ENCODE measurements at places on chromosomes 7 and 10.

- no peak for DNase-seq
These were observed 31.6 kb downstream of the SLIT1 start for GRCh38 chr10:97154162-97154561.

DNA sequence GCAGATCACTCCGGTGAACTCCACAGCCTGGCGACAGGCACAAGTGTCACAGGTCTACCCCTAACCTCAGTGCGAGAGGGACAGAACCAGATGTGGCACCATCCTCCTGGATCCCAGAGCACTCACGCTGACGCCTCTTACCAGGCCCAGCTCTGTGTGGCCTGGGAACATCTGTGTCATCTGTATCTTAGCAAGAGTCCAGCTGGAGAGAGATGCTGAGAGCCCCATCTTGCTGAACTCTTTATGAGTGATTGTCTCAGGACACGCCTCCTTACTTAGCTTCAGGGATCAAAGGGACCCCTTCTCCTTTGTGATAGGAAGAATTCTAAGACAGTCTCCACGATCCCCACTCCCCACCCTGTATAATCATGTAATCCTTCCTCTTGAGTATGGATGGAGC is 10.0 kb upstream of the PROSER2 start:
- no peak for DNase-seq

GRCh38 chr7:148483515-148484308 is 106.9 kb upstream of the C7orf33 start:
- no peak for DNase-seq

GRCh38 chr10:121818599-121818998 is 109.2 kb downstream of the ATE1 start:
- DNase-seq, result no peak

GRCh38 chr10:125679436-125679835 is 3.5 kb downstream of the TEX36 start:
- no peak for DNase-seq

DNA sequence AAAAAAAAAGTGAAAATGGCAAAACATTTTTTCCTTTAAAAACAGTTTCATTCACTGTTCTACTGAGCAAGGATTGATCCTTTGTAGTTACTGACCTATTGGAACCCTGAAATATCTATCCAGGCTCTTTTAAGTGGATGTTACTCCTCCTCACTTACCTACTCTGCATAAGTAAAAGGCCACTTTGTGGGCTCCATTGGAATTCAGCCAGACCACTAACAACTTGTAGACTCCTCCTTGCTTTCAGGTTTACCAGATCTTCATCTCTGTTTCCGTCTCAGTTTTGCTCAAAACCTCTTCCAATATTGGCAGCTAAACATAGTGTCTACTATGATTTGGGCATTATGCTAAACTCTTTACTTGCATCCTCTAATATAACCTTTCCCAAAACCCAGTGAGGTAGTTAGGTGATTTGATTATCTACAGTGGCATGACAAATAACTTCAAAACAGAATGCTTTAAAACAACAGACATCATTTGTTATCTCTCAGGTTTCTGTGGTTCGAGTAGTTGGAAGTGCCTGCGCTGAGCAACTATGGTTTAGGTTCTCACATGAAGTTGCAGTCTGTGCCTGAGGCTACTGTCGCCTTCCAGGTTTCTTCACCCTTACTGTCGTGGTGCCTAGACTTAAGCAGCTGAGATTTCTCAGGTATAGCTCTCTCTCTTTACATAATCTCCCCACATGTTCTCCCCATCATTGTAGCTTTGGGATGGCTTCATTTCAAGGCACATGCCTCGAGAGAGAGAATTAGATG is 698.2 kb downstream of the REEP3 start:
- no peak for DNase-seq

GRCh38 chr10:93813507-93814465 is 56.0 kb downstream of the LGI1 start:
- DNase-seq, result peak; percentile 44

DNA sequence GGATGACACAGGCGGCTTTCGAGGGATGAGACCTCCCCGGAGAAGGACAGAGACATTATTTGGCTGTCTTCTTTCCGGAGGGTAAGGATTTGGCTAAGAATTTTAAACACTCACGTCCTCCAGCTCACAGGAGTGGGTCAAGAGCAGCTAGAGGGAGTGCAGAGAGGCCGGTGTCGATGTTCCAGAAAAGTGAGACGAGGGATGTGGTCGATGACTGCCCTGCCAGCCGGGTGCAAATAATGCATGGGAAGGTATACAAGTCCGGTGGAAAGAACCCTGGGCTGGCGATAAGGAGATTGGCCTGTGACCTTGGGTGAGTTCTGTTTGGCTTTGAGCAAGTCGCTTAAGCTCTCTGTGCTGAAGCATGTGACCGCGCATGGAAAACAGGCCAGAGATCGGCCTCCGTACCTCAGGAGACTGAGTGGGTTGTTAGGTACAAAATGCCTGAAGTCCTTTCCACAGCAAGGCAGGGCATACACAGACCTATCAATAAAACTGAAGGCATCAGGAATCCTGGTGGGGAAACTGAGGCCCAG is 149.1 kb downstream of the UBE2H start:
- no peak for DNase-seq

DNA sequence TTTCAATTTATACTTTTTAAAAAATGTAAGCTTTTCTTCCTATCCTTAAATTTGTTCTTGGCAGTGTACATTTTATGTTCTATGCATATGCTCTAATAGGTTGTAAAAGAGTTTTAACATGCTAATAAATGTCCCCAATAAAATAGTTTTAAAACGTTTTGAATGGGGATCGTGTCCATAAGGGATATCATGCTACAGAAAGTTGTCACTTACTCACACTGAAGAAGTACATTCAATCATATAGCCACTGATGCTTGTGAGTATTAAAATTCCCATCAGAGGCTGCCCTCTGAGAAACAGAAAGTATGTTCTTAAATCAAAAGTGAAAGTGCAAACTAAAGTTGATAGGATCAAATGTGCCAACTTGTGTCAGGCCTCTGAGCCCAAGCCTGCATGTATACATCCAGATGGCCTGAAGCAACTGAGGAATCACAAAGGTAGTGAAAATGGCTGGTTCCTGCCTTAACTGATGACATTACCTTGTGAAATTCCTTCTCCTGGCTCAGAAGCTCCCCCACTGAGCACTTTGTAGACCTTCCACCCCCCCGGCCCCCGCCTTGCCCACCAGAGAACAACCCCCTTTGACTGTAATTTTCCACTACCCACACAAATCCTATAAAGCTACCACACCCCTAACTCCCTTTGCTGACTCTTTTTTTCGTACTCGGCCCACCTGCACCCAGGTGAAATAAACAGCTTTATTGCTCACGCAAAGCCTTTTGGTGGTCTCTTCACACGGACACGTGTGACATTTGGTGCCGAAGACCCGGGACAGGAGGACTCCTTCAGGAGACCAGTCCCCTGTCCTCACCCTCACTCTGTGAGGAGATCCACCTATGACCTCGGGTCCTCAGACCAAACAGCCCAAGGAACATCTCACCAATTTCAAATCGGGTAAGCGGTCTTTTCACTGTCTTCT is 877 bp upstream of the NOD1 start:
- DNase-seq, result peak; percentile 87

GRCh38 chr7:143299840-143300239 is 11.7 kb downstream of the CASP2 start:
- DNase-seq, result peak; percentile 61

- no peak for DNase-seq
These were observed 36.2 kb downstream of the ANXA8 start for GRCh38 chr10:47447705-47448104.

DNA sequence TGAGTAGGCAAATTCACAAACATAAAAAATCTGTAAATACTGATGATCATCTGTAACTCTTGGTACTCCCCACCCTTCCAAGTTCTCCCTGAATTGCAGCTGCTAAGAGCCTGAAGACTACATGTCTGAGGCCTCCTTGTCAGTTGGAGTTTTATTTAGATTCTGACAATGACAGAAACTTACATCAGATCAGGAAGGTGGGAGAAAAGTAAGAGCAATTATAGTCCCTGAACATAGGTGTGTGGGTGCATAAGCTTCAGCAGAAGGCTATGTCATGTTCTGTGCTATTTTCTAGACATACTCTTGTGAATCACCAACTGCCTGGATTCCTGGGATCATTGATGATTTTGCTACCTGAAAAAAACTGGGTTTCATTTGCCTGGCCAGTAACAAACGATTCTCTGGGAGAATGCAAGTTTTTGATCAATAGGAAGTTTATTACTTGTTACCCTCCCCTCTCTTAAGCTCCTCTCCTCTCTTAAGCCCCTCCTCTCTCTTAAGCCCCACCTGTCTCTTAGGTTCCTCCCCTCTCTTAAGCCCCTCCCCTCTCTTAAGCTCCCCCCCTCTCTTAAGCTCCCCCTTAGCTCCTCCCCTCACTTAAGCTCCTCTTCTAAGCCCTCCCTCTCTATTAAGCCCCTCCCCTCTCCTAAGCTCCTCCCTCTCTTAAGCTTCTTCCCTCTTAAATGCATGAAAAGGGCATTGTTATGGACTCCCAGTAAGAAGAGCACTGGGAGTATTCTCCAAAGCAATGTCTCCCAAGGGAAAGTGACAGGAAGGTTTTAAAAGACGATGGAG is 1183.4 kb upstream of the AUTS2 start:
- no peak for DNase-seq

- DNase-seq, result peak; percentile 37
These were observed 175.3 kb upstream of the RHEB start for GRCh38 chr7:151694828-151695580.

- no peak for DNase-seq
These were observed 70.3 kb upstream of the NMT2 start for GRCh38 chr10:15238555-15239335.

DNA sequence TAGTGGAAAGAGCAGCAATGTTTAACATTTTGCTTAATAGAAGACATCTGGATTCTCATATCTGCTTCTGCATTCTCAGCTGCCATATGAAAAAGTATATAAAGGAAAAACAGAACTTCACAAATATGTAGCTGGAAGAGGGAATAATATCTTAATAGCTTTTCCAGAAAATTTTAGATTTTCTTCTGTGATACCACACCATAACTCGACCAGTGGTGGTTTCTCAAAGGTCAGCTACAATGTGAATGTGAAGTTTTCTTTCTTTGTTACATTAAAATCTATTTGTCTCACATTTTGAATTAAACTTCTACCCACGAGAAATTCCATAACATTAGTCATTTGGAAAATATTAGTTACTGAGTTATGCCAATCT is 339.8 kb downstream of the PARD3 start:
- no peak for DNase-seq

- no peak for DNase-seq
These were observed 73.0 kb upstream of the BMPER start for GRCh38 chr7:33832271-33832721.

- no peak for DNase-seq
These were observed 65.3 kb downstream of the EBF3 start for GRCh38 chr10:129898706-129899268.

DNA sequence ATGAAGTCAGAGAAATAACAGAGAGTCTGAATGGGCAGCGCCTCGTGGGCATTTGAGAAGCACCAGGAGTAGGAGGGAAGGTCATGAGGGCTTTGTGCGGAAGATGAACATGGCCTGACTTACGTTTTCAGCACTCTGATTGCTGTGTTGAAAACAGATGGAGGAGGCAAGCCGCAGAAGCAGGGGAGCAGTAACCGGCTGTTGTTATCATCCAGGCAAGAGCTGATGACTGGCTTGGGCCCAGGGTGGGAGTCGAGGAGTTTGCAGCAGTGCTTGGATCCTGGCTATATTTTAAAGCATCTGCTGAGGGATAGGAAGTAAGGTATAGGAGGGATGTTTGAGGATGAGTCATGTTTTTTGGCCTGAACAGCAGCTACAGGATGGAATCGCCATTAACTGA is 12.7 kb upstream of the PDLIM1 start:
- no peak for DNase-seq

- DNase-seq, result no peak
These were observed 9.8 kb downstream of the DNAJB12 start for GRCh38 chr10:72344932-72345331.

GRCh38 chr10:79331709-79332108 is 15.6 kb upstream of the PPIF start:
- DNase-seq, result peak; percentile 93

DNA sequence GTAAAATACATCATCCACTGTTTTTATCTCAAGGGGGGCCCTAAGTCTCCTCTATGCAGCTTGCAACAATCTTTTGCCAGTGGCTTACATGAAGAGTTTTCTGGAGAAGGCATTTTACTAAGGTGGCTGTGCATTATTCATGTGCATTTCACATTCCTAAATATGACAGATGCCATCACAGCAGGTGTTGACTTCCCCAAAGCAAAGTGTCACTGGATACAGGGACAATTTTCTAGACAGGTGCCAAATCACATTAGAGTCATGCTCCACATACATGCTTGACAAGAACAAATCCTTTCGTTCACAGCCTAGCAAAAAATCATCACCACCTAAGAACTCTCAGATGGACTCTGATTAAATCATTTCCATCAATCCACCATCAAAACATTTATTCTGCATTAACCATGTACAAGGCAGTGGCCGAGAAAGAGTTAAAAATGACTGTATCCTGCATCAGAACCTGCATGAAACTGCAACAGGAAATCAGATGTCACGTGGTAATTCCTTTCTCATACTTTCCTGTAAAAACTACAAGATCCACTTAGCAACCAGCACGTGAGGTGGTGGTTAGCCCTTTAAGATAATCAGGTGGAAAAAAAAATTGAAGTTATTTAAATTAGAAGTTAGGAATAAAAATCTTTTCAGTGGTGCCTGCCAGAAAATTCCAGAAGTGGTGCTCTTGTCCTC is 88.2 kb upstream of the AFAP1L2 start:
- DNase-seq, result peak; percentile 83

- no peak for DNase-seq
These were observed 162.4 kb downstream of the ARID5B start for GRCh38 chr10:62063795-62064472.

DNA sequence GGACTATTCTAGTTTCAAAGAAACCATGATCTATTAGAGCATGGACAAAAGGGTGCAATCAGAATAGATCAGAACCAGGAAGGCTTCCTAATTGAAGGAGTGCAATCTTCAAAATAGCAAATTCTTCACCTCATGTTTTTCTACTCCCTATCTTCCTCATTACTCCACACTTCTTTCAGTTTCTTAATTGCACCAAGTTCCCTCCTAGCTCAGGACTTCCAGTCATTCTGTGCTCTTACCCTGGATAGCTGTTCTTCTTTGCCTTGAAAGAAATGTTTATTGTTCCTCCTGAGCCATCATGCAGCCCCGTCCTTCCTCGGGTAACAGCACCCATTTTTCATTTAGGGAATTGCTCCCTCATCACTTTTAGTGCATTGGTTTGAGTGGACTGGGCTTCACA is 23.1 kb downstream of the TRPV5 start:
- no peak for DNase-seq

- DNase-seq, result no peak
These were observed 59.8 kb upstream of the CYP2C9 start for GRCh38 chr10:94878649-94879048.

DNA sequence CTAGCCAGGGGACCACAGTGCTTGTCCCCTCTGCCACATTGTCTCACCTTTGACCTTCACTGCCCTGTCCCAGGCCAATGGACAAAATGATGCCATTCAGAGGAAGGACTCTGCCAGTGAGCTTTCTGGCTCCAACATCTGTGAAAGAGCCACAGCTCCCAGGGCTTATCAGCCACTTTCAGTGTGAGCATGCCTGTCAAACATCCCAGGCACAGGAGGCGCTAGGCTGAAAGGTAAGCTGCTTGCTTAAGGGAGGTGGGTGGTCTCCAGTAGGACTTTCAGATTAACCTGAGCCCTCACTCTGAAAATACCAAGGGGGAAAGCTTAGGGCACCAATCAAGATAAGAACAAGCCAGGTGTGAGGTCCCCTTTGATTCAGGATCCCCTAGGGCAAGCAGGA is 59.8 kb upstream of the GDF10 start:
- no peak for DNase-seq
